ENCODE measurements at places on chromosomes 4 and X. TPM values are rescaled to one million over a fixed set of nuclear protein-coding genes. Genes with fewer than 3 reads are reported as not detected.

Gene RAB33B
- total RNA-seq = 2.5 TPM

Gene CLNK
- not detected for total RNA-seq

Gene H2BW2
- not detected for total RNA-seq

Gene CENPVL1
- total RNA-seq = not detected

Gene FRAS1
- 1.9 TPM for total RNA-seq

Gene MAGEA1
- 0.23 TPM for total RNA-seq

Gene ARHGAP10
- total RNA-seq = 15.1 TPM

Gene AR
- total RNA-seq = 2.9 TPM
